Fibroblast of the aortic adventitia (primary cell): ENCODE measurements at places on chromosomes 2 and 18. TPM values are rescaled to one million over a fixed set of nuclear protein-coding genes. Genes with fewer than 3 reads are reported as not detected.

GRCh38 chr18:36396190-36396589, 98.7 kb downstream of the FHOD3 start:
- no peak for DNase-seq

GRCh38 chr2:168462543-168463045, 6.5 kb downstream of the CERS6 start:
- DNase-seq = no peak

- DNase-seq = no peak
Observed at GRCh38 chr2:216217904-216218260, 108.7 kb downstream of the XRCC5 start.

DNA sequence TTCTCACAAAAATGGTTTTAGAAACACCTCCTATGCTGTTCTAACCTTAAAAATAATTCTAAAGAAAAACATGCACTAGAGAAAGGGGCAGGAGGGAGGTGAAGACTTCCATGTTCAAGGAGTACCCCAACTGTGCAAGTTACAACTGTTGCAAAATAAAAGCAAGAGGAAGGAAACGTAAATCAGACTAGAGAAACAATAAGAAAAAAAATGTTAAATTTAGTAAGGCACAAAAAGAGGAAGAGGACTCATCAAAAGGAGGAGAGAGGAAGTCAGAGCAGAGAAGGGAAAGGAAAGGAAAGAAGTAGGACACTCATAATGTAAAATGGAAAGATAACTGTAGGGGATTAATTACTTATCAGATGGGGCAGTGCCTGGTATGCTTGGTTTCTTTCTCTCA, 34.1 kb downstream of the RAPH1 start:
- DNase-seq = no peak

DNA sequence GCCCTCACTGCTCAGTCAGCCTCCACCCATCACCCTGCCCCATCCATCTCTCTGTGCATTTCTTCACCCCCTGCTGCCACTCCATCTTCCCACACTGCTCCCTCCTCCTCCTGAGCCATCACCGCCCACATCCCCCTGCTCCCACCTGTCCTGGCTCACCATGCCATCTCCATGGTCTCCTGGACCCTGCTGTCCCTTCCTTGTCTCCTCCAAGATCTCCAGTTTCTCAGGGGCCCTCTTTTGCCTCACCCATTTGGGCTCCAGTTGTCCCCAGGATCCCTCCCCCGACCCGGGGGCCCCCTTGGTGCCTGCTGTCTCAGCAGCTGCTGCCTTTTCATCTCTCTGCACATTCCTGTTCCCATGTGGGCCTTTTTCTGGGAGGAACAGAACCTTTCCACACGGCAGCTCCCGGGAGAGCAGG, 10.6 kb downstream of the SPEG start:
- DNase-seq = no peak

DNA sequence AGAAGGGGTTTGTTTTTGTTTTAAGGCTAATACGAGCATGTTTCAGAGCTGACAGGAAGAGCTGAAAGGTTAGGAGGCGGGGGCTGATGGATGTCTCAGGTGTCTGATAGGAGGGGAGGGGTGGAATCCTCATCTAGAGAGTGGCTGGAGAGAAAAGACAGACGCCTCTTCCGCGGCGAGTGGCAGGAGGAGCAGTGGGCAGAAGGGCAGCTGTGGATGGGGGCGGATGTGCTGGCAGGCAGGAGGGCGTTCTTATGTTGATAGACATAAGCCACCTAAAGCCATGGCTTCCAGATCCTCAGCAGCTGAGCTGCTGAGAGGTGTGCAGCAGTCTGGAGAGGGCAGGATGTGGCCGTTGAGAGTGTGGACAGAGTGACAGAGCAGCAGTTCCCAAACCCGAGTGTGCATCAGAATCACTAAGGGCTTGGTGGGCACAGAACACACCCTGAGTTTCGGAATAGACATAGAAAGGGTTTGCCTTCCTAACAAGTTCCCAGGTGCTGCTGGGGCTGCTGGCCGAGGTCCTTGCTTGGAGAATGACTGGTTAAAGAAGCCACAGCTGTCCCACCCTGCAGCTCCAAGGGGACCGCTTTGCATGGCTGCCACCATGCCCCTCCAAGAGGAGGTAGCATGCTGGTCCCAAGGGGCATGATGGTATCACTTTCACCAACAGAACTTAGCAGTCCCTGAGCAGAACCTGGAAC, 3.0 kb upstream of the ITM2C start:
- DNase-seq = no peak

DNA sequence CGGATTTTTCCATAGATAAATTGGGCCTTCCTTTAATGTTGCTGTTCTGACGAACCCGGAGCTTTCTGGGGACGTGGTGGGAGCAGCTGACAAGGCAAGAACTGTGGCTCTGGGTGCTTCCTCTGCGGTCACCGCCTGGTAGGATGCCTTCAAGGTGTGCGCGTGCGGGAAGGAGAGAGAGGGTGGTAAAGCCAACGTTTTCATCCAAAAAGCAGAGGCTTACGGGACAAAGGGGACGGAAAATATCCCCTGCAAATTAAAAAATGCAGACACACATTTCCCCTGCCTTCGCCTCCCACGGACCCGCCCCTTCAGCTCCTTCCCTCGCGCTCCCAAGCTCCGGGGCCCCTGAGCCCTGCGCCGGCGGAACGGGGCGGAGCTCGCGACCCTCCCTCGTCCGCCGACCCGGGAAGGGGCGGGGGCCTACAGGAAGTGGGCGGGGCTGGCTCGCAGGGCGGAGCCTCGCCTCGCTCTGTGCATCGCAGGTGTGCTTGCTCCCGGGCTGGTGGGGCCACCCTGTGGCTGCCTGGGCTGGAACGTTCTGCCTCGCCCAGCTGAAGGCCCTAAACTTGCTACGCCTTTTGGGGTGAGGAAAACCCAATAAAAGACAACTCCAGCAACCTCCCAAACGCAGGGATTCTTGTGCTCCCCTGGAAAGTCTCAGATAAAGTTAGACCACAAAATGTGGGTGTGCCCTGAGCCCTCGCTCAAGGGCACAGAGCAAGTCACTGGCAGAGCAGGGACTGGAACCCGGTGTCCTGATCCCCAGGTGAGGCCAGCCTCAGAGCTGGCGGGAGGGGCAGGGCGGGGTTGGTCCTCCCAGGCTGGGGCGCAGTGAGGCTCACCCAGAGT, 25.4 kb upstream of the SLC66A3 start:
- DNase-seq = no peak

- peak; percentile 63 for DNase-seq
Observed at GRCh38 chr18:3814816-3815215, 364.8 kb downstream of the TGIF1 start.

DNA sequence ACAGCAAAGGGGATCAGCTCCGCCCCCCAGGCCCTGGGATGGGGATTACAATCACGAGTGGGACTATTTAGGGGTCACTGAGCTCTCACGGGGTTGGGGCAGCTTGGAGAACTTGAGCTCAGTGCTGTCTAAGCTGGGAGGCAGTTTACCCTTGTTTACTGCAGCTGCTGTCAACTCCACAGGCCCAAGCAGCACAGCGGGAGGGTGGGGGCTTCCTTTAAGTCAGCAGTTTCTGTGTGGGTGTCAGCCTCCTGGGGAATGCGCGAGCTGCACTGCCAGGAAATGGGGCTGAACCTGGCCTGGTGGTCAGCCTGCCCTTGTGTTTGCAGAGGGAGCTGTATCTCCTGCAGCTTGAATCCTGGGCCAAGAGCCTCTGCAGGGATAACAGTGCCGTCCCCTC, 29.8 kb downstream of the TOGARAM2 start:
- DNase-seq = peak; percentile 40

DNA sequence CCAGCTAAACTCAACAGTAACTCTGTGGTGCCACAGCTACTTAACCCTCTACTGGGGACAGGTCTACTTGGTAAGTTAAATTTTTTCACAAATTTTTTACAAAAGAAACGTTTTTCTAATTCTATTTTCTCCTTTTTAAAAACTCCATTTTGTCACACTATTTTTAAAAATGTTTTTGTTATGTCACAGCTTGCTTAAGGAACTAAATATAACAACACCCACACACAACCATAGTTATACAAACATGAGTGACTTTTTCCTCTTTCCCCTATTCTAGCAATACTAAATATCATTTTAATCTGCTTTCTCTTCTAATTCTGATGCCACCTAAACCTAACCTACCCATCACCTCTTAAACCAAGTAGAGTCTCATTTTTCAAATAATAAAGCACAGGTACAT, 160.5 kb upstream of the EPC2 start:
- DNase-seq = no peak

- no peak for DNase-seq
Observed at GRCh38 chr2:1504311-1504750, 91.1 kb downstream of the TPO start.

DNA sequence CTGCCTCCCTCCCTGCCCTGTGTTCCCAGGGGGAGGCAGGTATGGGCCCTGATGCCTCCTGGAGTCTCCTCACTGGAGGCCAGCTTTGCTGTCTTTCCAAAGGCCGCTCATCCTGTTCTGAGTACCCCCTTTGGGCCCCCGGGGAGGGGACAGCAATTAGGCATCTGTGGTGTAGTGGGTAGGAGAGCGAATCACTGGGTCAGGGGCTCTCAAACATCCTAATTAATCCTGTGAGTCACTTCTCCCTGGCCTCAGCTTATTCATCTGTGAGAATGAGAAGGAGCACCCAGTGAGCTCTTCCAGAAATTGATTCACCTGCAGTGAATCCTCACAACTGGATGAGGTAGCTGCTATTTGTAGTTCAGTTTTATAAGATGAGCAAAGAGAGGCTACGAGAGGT, 16.4 kb downstream of the TET3 start:
- DNase-seq = no peak

GRCh38 chr18:35581898-35582641, 530 bp downstream of the GALNT1 start:
- DNase-seq = no peak

DNA sequence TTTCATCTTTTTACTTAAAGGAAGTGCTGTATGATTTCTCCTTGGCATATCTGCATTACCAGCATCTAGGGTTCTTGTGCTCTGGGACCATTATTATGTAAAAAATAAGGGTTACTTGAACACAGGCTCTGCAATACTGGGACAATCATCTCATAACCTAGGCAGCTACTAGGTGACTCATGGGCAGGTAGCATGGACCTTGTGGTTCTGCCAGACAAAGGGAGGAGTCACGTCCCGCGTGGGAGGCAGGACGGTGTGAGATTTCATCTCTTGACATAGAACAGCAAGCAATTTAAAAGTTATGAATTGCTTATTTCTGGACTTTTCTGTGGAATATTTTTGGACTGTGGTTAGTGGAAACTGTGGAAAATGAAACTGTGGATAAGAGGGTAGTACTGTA, 34.1 kb downstream of the ASAP2 start:
- peak; percentile 54 for DNase-seq

DNA sequence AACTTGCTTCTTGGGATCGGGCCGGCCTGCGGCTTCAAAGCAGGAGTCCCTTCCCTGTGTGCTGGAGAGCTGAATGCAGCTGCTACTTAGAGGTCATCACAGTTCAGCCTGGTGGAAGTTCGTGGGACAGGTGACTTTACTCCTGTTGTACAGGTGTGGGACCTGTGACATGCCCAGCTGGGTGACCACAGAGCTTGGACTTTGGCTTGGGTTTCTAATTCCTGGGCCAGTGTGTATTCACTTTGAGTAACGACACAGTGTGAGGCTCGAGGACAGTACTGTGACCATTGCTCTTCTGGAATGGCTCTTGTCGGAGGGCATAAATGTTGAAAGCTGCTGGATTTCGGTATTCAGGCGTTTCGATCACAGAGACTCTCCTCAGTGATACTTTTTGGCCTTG, 114.5 kb downstream of the STPG4 start:
- no peak for DNase-seq

DNA sequence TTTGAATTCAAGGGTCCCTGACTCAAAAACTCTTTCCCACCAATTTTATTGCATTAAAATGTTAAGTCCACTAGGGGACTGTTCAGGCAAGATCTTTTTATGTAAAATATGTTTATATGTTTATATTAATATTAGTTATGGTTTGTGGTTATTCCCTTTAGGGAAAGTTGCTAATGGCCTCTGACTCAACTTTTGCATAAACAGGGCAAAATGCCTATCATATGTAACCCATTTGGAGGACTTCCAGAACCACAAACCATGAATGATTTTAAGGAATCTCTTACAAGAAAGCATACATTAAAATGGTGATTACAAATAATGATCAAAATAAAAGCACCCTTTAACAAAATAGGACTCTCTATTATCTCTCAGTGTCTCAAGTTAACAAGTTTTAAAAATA, 1484.5 kb upstream of the ZEB2 start:
- peak; percentile 36 for DNase-seq

GRCh38 chr2:2839782-2840531, 508.9 kb upstream of the MYT1L start:
- no peak for DNase-seq

DNA sequence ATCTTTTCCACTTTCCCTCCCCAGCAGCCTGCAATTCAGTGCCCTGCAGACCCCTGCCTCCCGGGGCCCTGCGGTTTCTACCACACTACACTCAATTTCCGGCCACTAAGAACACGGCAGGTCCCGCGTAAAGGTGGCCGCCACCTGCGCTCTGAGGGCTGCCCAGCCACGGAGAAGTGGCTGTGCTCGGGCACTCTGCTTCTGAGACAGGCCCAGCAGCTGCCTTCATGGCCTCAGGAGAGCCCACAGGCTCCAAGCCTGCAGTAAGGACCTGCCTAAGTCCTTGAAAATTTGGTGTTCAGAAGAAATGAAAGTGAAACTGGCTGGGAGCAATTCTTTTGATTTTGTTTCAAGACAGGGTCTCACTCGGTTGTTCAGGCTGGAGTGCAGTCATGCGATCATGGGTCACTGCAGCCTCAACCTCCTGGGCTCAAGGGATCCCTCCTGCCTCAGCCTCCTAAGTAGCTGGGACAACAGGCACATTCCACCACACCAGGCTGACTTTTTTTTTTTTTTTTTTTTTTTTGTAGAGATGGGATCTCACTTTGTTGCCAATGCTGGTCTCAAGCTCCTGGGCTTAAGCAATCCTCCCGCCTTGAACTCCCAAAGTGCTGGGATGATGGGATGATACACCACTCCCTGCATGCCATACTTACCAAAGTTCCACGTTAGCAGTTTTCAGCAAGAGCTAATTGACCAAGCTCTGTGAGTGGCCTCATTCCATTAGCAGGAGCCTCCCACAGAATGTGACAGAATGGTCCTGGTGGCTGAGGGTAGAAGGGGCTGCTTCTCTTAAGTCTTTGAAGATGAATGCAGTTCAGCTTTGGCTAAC, 14.6 kb upstream of the ALPP start:
- DNase-seq = peak; percentile 37

- no peak for DNase-seq
Observed at GRCh38 chr2:83602753-83603152, 856.3 kb downstream of the SUCLG1 start.

GRCh38 chr2:196239622-196240587, 68.5 kb upstream of the STK17B start:
- peak; percentile 77 for DNase-seq

- DNase-seq = no peak
Observed at GRCh38 chr2:180991820-180992219, 11.4 kb downstream of the UBE2E3 start.

GRCh38 chr18:68472701-68473295, 242.1 kb downstream of the TMX3 start:
- no peak for DNase-seq

ASPRV1 gene
- total RNA-seq = 0.54 TPM in 1 of 2 replicates, not detected in the other

PPP1R1C gene
- 1.4 TPM in 1 of 2 replicates, not detected in the other for total RNA-seq

SCG2 gene
- 0.63 and 3.4 TPM in 2 replicates for total RNA-seq

UGT1A3 gene
- not detected in 2 replicates for total RNA-seq

USP37 gene
- 14.8 and 16.1 TPM in 2 replicates for total RNA-seq

ST8SIA5 gene
- 0.90 TPM in 1 of 2 replicates, not detected in the other for total RNA-seq

TMEM163 gene
- total RNA-seq = not detected in 2 replicates

ZNF532 gene
- 17.3 and 42.6 TPM in 2 replicates for total RNA-seq

PMAIP1 gene
- total RNA-seq = 2.6 and 18.2 TPM in 2 replicates

CNDP1 gene
- not detected in 2 replicates for total RNA-seq

REG1A gene
- not detected in 2 replicates for total RNA-seq

DSC3 gene
- total RNA-seq = 0.09 and 12.1 TPM in 2 replicates

PLCD4 gene
- total RNA-seq = 1.2 and 6.4 TPM in 2 replicates

CD8B2 gene
- not detected in 2 replicates for total RNA-seq

C2orf15 gene
- not detected in 2 replicates for total RNA-seq

ZBTB7C gene
- 0.09 and 0.41 TPM in 2 replicates for total RNA-seq

RBBP8 gene
- total RNA-seq = 31.0 and 80.1 TPM in 2 replicates

SCN7A gene
- under 0.01 and 4.7 TPM in 2 replicates for total RNA-seq
